Heart right ventricle (tissue), 16 donors: ENCODE measurements at places on chromosomes 11 and 22. TPM values are rescaled to one million over a fixed set of nuclear protein-coding genes. Genes with fewer than 3 reads are reported as not detected.
A peak's percentile ranks its signal among the peaks of the same experiment; 100 is the strongest.

- DNase-seq, result peak; percentile 22
These were observed 3.3 kb downstream of the TECTA start for GRCh38 chr11:121104312-121104762.

DNA sequence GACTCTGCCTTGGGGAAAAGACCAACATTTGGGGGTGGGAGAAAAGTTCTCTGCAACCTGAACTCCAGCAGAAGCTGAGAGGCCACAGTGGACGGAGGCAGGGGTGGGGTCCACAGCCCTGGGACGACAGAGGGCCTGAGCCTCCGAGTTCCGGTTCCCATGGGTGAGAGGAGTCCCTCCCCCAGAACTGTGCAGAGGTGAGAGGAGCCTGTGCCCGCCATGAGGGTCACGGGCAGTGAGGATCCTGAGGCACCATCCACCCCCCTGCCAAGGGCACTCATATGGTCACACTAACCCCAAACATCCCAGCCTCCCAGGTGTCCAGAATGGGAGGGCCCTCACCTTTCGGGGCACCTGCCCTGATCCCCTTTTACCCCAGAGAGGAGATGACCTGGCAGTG is 30.5 kb downstream of the KIAA0930 start:
- DNase-seq, result peak; percentile 8

DNA sequence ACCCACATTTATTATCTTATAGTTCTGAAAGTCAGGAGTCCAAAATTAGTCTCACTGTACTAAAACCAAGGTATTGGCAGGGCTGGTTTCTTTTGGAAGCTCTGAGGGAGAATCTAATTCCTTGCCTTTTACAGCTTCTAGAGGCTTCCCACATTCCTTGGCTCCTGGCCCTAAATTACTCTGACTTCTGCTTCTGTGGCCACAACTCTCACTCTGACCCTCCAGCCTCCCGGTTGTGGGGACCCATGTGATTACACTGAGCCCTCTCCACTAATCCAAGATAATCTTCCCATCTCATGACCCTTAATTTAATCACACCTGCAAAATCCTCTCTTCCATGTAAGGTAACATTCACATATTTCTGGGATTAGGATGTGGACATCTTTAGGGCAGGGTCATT is 110.9 kb downstream of the ARL14EP start:
- DNase-seq, result no peak

DNA sequence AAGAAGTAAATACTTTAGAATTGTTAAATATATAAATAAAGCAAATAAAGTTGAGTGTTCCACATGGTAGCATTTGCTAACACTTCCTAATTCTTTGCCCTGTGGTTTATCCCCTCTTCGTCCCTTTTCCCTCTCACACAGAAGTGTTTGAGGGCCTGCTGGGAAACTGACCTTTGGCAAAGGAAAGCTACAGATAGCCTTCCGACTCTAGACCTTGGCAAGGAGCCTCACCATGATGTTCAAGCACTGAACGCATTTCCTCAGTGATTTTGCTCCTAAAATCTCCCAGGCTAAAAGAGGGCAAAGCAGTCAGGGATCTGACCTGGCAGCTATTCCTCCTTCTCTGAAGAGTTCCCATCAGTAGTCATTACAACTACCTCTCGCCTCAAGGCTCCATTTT is 52.5 kb upstream of the HORMAD2 start:
- peak; percentile 28 for DNase-seq

DNA sequence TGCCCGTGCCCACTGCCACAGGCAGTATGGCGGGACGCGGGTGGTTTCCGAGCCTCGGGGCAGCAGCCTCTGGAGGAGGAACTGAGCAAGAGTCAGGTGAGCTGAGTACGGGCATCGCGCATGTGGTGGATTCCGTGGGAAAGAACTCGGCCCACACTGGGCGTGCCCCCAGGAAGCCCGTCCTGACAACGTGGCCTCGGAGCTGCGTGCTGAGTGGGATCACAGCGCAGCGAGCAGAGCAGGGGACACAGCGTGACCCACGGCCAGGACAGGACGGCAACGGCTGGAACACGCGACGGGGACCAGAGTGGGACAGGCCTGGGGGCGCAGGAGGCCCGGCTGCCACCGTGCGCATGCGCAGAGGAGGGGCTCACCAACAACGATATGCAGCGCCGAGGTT is 36.8 kb downstream of the CERK start:
- DNase-seq, result no peak

DNA sequence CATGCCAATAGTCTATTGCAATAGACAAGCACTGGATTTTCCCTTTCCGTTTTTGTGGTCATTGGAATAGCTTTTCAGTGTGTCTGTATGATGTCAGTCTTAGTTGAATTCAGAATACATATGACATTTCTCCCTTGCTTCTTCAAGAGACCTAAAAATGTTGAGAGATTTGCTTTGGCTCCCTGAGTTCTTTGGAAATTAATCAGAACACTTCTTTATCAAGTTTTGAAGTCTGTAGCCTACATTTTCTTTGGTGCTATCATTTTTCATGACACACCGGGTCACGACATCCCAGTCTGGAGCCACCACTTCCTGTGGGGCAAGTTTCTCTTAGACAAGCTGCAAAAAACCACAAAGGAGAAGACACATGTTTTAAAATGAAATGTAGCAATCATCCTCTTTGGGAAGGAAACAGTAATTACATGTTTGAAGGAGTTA is 847.1 kb downstream of the OPCML start:
- no peak for DNase-seq

DNA sequence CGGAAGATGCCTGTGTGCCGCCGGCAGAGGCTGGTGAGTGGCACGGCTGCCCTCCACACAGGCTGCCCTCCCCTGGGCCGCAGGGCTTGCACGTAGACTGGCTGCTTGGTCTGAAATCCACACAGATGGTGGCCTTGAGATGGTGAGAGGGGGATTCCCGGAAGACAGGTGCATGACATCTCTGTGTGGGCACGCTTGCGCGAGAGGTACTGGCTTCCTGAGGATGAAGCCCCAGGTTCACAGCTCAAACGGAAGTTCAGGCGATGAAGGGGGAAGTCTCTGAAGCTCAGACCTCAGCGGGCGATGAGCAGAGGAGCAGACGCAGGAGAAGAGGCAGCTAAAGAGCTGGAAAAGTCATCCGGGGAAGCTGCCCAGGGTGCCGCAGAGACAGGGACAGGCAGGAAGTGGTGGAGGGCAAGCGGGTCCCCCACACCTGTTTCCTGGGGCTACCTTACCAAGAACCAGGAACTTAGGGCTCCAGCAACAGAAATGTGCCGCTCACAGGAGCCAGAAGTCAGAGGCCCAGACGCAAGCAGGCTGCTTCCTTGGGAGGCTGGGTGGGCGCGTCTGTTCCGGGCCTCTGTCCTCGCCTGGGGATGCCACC is 7.2 kb downstream of the CRELD2 start:
- DNase-seq, result no peak

DNA sequence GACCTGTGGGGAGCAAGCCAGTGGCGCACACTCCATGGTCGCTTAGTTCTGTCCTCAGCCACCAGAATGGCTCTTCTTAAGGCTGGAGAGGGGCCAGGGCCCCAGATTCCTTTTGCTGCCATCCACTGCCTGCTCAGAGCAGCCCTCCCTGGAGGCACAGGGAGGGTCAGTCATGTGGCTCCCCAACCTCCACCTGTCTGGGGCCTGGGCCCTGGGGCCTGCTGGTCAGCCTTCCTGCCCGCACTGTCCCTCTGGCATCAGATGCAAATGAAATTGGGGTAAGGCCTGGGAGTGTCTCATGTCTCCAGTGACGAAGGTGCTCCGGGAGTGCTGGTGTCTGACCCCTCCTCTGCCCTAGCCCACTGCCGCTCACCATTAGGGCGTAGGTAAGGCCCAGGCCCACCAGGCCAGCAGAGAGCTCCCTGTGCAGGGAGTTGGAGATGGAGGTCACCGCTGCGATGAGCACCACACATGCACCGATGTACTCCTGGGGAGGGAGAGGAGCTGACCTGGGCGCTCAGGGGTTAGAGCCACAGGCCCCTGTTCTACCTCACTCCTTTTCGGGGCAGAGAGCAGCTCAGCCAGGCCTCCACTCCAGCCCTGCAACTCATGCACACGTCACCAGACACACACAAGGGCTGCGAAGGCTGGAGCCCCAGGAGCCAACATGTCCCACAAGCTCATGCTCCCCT is 9.0 kb upstream of the KCNJ11 start:
- no peak for DNase-seq

DNA sequence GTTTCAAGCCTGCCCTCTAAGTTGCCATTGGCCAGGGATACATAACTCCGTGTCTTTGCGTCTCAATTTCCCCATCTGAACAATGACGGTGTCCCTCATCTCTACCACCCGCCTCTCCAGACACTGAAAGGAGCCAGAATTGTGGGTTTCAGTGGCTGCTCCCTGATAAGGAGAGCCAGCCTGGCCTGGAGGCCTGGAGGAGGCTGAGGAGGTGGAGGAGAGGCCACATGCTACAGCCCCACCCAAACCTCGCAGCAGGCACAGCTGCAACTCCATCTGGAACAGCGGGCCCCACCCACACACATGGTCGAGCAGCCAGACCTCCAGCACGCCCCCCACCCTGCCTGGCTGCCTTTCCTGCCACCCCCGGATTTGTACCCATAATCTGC is 34.4 kb upstream of the CD82 start:
- no peak for DNase-seq

GRCh38 chr11:3959903-3960265 is 104.4 kb downstream of the STIM1 start:
- DNase-seq, result no peak

- no peak for DNase-seq
These were observed 18.9 kb upstream of the IL17REL start for GRCh38 chr22:50031189-50032091.

DNA sequence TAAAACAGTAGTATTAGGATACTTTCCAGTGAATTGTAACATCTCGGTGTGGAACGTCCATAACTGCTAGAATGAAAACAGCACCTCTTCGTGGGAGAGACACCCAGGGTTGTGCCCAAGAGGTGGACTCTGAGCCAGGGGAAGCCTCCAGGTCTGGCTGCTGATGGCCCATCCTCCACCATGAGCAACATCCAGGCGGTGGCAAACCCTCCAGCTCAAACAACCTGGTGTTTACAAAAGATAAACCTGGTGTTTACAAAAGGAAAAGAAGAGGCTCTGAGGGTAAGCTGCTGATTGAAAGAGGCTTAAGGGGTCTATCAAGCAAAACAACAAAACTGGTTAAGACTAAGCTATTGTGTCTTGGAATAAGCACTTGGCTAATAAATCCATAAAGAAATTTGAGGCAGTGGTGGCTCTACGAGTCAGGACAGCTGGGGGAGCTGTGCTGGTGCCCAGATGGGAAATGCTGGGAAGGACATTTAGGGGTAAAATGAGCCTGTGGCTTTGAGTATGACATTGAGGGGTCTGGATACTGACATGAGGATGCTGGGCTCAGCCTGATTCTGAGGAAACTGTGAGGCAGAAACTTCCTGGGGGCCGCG is 909.0 kb downstream of the BRD1 start:
- no peak for DNase-seq

DNA sequence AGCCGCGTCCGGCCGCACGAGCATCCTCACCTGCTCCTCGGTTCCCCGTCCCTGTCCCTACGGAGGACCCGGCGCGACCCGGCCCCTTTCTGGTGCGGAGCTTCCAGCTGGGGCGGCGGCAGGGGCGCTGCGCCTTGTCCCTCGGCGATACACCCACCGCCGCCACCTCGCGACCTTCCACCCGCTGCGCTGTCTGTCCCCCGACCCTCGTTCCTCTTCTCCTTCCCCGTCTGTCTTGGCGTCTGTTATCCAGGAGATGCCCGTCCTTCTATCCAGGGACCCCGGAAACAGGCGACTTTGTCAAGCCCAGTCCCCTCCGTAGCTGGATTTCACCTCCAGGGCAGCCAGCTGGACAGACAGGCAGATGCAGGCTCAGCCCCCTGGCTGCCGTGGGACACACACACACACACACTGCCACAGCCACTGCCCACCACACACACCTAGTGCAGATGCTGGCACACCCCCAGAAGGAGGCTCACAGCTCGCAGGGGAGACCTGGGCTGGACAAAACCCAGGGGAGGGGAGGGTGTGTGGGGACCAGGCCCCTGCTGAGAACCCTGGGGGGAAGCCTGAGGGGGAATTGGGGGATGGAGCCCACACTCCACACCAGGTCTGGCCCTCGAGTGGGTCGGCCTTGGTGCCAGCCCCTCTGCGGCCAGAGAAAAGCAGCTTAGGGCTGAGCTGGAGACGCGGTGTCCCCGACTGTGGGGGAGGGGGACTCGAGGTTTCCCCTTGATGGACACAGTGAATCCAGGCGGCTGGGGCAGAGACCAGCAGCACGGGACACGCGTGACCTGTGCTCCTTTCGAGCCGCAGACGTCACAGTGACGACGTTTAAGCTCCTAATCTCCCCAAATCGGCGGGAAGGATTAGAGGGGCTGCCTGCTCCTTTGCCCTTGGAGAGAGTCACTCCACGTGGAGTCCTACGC is 788 bp downstream of the DRD4 start:
- DNase-seq, result no peak

DNA sequence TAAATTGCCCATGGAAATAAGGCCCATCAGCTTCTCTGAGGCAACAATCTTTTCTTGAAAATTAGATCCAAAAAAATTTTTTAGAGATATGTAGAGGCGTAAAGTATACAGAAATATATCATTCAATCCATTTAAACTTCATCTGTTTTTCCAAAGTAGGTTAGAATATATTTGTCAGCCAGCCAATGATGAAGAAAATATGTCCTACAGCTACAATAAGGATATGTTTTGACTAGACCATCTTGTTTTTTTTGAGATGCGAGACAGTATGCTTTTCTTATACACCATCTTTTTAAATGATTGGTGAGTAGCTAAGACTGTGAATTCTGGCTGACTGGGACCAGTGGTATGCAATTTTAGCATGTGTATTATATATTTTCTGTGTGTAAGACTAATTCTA is 630.4 kb upstream of the CNTN5 start:
- no peak for DNase-seq

DNA sequence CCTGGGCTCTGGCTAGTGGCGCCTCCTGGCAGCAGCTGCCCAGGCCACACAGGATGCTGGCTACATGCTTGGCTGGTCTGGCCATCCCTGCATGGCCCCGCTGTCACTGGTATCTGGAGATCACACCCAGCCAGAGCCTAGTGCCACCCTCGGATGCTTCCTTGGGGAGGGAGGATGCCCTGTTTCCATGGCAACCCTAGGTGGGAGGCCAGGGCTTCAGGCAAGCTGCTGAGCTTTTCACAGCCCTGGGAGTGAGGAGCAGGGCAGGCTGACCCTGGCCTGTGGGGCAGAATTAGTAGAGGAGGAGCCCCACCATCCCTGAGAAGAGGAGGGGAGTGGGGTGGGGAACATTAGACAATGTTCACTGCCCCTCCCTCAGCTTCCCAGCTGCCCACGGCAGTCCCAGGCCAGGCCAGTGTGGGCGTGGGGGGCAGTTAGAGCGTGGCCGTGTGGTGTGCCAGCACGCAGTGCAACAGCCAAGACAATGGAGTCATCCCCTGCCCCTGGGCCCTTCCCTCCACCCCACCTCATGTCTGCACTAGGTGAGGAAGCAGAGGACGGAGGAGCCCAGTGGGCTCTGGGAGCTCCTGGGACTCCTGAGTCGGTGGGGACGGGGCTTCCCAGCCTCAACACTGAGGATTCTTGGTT is 50.4 kb downstream of the PARVB start:
- no peak for DNase-seq

UBQLNL gene
- 0.16 TPM for total RNA-seq

SCGB1D2 gene
- 2.0 TPM for total RNA-seq

SEPTIN3 gene
- not detected for total RNA-seq

MPEG1 gene
- total RNA-seq, result 3.9 TPM

DLAT gene
- total RNA-seq, result 171 TPM
